ENCODE measurements at places on chromosomes 7 and 10.

- no peak for DNase-seq
Measured at GRCh38 chr10:116771101-116771958, 29.0 kb upstream of the HSPA12A start.

GRCh38 chr7:155190688-155191087 lies 107.0 kb upstream of the INSIG1 start:
- DNase-seq: no peak

DNA sequence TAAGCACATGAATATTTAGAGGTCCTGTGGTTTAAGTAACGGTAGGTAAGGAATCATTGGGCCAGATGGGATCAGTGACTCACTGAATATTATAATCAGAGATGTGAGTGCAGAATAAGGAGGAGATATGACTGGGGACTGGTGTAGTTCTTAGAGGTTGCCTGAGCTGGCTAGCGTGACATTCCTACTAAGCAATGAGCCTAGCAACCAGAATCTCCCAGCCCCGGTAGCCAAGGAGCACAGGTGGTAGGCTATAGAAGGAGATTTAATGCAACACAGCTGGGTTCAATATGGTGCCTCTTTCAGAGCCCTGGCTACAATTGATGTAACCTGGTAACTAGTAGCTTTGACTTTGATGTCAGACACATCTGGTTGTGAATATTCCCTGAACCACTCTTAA lies 641.6 kb downstream of the AUTS2 start:
- DNase-seq: no peak

DNA sequence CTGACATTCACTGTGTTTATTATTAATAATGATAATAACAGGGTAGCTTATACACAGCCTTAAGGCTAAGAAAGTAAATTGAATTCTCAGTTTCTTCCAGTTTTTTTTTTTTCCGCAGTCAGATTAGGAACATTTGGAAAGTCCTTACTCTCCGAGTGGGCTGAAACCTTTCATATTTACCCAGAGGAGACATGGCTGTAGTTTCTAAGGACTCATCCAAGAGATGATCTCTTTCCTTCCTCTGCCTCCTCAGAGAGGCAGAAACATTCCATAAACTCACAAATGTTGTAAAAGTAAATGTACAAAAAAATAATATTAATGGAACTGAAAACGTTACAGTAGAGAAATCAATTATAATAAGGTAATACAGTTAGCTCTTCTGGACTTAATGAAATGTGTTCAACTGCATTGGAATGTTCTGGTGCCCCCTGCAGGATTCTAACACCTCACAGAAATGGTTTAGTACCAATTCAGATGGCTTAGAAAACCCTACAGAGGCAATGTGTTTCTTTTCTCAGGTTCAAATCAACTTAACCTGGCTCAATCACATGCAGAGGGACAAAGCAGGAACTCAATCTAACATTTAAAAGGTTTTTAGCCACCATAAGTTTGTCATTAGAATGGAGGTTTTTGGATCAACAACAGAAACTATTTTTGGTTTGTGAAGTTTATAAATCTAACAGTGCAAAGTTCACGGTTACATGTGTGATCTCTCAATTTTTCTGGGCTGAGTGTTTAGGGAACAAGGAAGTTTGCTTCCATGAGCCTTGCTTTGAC lies 71.7 kb downstream of the ICA1 start:
- DNase-seq: peak; percentile 36

GRCh38 chr7:4659551-4660286 lies 22.4 kb upstream of the FOXK1 start:
- no peak for DNase-seq

- DNase-seq: no peak
Measured at GRCh38 chr7:50119815-50120637, 27.0 kb upstream of the ZPBP start.
